CD4-positive, alpha-beta T cell treated with Interleukin-4 for 4 hours (primary cell): ENCODE measurements at places on chromosomes 4 and X.

DNA sequence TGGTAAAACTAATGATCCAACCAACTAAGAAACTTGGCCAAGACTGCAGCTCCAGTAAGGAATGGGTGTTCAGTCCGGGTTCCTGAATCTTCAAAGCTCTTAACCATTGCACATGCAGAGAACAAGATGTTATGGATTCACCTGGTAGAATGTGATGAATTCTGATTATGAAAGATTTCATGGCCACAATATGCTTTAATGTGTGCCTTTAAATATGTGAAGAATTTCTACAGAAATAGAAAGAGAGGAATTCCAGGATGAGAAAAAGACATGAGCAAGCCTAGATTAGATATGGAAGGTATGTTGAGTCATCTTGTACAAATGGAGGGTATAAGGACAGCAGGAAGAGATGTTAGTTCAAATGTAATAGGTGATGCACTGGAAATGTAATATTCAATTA is 472.2 kb upstream of the TENM3 start:
- DNase-seq, result no peak

GRCh38 chr4:948101-948935 is 16.1 kb downstream of the TMEM175 start:
- DNase-seq, result no peak

DNA sequence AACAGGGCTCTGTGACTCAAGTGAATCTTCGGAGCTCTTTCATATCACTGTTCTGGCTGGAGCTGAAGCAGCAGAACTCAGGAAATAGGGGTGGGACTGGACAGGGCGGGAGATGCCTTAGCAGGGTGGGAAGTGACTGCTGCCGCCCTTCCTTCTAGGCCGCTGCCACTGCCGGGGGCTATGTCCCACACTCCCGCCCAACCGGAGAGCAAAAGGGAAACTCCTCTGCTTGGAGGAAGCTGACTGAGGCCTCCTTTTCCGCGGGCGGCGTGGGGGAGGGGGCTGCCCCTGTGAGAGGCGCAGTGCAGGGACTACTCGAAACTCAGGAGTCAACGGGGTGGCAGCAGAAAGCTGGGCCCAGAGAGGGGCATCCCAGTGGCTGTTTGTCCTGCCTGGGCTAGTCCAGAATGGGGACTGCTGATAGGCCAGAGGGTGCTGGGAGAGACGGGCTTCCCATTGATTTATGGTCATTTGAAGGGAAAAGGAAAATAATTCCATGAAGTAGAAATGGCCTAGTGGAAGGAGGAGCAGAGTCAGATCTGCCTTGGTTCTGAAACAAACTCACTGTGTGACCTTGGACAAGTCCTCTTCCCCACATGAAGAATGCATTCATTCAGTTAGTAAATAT is 36.9 kb downstream of the STARD8 start:
- no peak for DNase-seq

- no peak for DNase-seq
Observed at GRCh38 chrX:41067721-41068120, 17.5 kb upstream of the USP9X start.

DNA sequence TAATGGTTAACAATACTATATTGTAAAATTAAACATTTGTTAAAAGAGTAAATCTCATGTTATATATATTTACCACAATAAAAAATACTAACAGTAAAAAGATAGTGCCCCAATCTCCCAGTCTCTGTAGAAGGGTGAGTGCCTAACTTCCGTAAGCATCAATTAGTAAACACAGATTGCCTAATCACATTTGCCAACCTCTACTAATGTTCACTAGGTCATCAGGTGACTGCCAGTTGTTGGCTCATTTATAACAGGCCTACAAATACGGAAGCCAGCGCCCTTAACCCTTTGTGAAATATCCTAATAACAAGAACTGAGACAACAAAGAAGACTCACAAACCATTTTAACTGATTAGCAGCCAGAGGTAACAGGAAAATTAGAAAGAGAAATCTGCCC is 345.1 kb downstream of the INPP4B start:
- DNase-seq, result no peak

DNA sequence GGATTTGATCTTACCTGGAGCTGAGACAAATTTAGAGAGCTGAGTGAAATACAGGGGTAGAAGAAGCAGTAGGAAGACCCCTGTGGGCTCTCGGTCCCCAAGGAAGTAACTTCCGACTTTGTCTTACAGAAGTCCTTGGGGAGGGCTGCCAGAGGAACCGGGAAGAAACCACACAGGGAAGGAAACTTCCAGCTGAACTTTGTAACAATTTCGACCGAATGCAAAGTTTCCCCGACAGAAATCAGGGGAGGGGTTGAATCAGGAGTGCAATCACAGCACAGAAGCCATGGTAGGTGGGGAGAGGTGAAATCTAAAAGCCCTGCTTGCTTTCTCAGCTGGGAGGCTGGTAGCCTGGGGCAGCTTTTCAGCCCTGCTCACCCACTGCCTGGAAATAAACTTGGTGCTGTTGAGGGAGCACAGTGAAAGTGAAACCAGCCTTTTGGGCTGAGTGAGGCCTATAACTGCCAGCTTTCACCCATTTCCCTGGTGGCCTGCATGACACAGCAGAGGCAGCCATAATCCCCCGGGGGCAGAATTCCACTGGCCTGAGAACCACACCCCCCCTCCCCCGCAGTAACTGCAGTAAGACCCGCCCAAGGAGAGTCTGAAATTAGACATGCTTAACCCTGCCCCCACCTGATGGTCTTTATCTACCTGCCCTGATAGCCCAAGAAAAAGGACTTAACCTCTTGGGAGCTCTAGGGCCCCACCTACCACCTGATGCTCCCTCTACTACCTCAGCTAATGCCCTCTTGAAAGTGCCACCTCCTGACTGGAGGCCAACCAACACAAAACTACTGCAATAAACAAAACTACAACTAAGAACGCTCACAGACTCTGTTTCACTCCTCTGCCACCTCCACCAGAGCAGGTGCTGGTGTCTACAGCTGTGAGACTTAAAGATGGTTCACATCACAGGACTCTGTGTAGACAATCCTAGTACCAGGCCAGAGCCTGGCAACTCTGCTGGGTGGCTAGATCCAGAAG is 248.2 kb downstream of the PARM1 start:
- no peak for DNase-seq

GRCh38 chr4:26052663-26053541 is 138.9 kb downstream of the SMIM20 start:
- DNase-seq, result no peak

GRCh38 chr4:73732759-73733431 is 7.5 kb upstream of the CXCL8 start:
- no peak for DNase-seq

GRCh38 chr4:86918539-86919072 is 16.2 kb upstream of the AFF1 start:
- no peak for DNase-seq

GRCh38 chr4:150332086-150332485 is 249.9 kb upstream of the MAB21L2 start:
- no peak for DNase-seq

- DNase-seq, result no peak
Observed at GRCh38 chrX:119492463-119492862, 24.2 kb downstream of the SLC25A5 start.

- DNase-seq, result no peak
Observed at GRCh38 chr4:1219566-1219950, 29.4 kb downstream of the CTBP1 start.

DNA sequence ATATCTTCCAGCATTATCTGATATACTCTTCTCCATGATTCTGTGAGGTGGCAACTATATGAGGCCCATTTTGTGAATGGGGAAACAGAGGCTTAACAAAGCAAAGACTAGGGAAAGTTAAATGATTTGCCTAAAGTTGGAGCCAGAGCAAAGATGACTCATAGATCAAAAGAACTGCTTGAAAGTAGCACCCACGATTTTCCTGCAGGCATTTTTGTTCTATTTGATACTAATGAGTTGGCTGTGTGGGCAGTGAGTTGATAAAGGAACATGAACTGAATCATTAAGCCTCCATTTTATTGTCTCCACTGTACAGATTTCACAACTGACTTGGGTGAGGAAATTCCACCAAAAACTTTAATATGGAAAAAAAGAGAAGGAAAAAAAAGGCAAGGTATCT is 138.9 kb upstream of the IGFBP7 start:
- no peak for DNase-seq

- DNase-seq, result no peak
Observed at GRCh38 chr4:100428051-100428450, 89.8 kb downstream of the EMCN start.
